ENCODE measurements at places on chromosomes 5 and 9.

GRCh38 chr5:116600876-116601275, 26.3 kb upstream of the SEMA6A start:
- no peak for DNase-seq

DNA sequence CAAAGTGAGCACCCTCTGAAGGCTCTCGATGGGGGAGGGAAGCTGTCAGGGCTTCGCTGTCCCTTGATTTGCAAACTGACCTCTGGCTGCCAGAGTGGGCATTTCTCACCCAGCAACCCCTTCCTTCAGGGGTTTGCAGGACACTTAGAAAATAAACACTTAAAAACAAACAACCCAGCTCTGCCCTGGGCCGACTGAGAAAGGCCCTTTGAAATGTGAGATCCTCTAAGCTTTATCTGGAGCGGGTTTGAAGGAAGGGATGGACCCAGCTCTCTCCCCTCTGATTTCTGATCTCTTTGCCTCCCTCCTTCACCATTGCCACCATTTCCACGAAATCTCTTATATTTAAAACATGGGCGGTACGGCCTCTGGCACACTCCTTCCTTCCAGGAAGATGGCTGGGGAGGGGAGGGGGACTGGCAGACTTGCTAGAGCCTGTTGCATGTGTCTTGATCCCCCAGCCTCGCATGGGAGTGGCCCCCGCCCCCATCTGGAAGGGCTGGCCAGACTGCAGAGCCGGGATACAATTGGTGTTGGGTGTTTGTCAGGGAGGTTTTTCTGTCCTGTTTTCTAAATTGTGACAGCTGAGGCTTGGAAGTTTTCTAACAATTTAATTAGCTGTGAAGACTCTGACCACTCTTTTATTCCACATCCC, 20.2 kb downstream of the OLFM1 start:
- DNase-seq = no peak

DNA sequence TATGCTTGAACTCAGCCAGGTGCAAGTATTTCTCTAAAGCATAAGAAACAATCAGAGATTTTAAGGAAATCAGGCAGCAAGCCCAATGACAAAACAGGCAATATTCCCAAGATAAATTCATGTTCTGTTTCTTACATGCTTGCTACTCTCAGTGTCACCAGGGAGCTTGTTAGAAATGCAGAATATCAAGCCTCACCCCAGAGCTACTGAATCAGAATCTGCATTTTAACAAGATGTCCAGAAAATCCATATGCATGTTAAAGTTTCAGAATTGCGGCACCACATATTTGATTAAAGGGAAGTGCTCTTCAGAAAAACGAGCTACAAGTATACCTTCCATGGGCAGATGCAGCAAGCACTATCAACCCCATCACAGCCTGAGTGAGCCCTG, 54.4 kb downstream of the MFAP3 start:
- DNase-seq = no peak

GRCh38 chr9:88092797-88093331, 45.4 kb downstream of the SPATA31C2 start:
- no peak for DNase-seq

DNA sequence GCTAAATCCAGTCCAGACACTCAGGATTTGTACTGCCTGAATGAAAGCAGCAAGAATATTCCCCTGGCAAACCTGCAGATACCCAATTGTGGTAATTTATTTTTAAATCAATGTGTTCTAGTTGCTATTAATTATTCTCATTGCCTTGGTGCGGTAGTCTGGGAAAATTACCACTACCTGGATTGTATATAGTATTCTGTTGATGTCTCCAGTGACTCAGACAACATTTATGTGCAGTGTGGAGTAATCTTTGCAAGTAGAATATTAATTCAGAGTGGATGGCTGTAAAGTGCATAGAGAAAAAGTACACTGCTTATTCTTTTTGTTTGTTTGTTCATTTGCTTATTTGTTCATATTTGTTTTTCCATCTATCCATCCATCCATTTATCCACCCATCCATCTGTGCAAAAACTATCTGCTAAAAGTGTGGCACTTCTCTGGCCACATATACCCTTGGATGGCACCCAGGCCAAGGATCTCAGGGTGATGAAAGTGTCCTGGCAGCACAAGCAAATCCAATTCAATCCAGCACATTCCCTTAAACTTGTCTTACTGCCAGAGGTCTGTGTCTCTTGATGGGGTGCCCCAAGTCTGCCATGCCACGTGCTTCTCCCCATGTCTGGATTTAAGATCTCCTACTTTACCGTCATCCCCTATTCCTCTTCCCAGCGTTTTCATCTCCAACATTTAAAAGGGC, 41.3 kb downstream of the NTRK2 start:
- DNase-seq = no peak

DNA sequence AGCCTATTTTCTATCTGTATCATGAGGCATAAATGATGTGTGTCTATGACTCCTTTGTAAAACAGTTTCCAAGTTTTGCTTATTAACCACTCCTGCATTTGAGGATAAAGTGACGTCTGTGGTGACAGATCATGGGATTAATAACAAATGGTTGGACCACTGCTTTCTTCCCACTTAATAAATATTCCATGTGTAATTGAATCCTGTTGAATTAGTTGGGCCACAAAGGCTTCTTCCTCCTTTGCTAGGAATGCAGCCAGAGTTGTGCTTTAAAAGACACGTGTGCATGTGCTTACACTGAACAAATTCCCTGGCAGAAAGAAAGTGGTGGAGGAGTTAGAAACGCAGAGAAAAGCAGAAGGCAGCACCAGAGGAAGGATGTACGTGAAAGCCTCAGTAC, 150.2 kb downstream of the ACTBL2 start:
- no peak for DNase-seq

- no peak for DNase-seq
These were observed 41.7 kb downstream of the SEMA6A start for GRCh38 chr5:116532762-116533525.

DNA sequence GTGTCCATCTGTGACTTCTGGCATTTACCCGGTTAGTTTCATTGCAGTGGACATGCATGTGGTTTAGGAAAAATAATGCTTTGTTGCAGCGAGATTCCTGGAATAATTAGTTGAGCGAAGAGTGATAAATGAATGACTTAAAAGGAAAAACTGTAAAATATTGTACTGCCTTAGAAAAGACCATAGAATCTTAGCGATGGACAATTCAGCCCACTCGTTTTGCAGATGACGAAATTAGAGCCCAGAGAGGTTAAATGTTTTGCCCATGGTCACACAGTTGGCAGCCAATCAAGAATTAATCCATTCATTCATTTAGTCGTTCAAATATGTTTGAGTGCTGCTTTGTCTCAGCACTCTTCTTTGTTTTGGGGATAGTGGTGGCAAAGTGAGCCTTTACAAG, 107.9 kb downstream of the ARHGAP26 start:
- DNase-seq = no peak

DNA sequence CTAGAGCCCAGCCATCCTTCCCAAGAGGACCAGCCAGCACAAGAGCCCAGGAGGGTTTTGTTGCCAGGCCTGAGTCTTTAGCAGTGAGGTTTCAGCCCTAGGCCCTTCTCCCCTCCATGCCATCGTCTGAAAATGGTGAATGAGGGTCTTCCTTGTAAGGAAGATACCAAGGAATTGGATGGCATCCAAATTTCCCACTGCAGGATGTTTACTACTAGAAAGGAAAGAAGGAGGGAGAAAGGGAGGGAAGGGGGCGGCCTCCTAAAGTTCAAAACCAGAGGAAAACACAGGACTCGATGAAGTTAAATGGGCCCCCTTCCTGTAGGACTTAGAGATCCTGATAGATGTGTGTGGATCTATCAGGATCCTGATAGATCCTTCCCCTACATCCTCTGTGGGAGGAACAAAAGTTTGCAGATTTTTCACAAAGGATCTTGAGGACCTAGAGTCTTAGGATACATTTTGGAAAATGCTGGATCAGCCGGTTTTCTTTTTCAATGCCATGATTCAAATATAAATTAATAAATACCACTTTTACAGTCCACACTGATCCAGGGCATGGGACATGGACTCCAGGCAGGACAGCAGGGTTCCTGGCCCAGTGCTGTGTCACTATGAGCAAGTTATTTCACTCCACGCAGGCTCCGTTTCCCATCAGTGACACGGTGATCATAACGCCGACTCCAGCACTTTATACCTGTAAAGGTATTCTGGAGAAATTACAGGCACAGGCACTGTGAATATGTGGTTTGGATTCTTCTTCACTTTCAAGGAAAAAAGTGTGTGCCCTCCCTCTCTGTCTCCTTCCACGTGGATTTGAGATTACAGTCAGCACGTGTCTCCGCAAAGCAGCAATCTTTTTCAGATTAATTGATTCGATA, 40.9 kb downstream of the C5orf15 start:
- no peak for DNase-seq

GRCh38 chr9:123326662-123327093, 29.3 kb upstream of the CRB2 start:
- no peak for DNase-seq

- no peak for DNase-seq
These were observed 184.0 kb downstream of the PBX3 start for GRCh38 chr9:125931211-125931610.

DNA sequence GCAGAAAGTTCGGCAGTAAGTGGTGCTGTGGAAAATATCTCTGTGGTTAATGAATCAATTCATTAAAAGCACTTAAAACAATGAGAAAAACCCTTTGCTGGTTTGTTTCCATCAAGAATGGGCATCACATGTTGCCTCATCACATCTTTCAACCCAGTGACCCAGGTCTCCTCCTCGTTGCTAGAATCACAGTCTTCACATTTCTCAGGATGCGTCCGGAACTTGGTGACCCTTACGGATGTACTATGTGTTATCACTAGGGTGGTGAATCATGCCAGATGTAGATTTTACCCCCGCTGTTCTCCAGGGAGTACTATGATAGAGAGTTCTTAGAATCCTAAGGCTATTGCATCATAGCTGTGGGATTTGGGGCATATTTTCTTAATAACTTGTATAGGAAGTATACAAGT, 217.9 kb upstream of the KLF4 start:
- DNase-seq = no peak

DNA sequence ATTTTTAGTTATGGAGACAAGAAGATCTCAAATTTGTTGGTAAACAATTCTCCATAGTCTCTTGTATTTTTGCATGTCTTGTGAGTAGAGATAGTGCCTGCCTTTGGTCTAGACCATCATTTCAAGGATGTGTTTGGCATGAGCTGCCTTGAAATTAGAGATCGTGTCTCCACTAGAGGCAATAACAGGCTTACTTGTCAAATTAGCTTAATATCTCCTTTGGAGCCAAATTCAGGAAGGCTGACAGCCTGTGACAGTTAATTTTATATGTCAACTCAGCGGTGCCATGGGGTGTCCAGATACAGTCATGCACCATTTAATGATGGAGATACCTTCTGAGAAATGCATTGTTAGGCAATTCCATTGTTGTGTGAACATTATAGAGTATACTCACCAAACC, 24.8 kb upstream of the PRDM9 start:
- DNase-seq = no peak

GRCh38 chr9:106075960-106076327, 381.6 kb downstream of the TMEM38B start:
- no peak for DNase-seq

- no peak for DNase-seq
These were observed 43.7 kb upstream of the ITGA1 start for GRCh38 chr5:52743970-52744369.

DNA sequence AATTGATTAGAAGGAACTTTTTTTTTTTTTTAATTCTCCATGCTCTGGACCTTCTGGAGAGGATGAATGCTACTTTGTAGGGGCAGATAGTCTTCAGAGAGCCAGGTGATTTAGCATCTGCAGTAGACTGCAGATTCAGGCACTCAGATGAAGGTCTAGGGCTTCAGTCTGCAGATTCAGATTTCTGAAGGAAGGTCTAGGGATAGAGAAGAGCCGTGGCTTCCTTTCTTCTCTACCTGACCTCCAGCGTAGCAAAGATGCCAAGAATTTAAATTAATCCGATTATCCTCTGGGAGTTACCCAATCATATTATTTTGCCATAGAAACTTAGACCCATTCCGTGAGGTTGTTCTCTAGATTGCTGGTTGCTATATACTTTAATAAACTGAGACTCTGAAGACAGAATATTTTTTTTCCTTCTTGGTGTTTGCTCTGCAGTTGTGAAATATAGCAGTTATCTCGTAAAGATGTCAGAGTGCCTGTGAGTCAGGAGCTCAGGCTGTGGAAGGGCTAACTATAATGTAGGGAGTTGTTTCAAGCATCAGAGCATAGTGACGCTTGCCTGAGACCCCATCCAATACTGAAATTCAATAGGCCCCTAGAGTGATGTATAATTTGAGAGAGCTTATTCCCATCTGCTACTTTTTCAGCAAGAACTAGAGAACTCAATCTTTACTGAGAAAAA, 132.7 kb upstream of the SLC12A2 start:
- no peak for DNase-seq

GRCh38 chr5:167895899-167896659, 395.4 kb upstream of the WWC1 start:
- no peak for DNase-seq

DNA sequence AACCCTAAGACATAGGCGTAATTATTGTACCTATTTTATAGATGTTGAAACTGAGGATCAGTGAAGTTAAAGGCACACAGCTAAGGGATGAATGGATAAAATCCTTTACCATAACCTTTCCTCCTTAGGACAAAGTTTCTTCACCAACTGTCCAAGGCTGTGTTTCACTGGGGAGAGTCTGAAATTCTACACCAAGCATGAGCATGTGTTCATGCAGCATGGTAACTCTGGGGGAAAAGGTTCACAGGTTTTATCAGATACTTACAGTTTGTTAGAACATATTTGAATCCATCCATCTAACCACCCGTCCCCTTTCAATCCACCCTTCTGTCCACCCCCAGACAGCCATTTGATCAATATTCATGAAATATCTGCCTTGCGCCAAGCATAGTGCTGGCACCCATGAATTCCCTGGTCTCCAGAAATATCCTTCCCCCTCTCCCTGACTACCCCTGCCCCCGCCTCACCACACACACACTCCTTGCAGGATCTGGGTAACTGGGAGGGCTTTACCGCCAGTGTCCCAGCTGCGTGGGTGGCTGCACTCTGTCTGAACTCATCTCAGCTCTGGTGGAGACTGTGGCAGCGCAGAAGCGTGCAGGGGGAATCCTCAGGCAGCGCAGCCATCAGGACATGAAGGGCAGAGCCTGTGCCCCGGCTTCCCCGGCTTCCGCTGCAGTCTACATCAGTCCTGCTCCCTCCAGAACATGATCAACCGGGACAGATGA, 6.3 kb upstream of the KCNIP1 start:
- DNase-seq = no peak

- no peak for DNase-seq
These were observed 541.1 kb downstream of the NR2F1-AS1 start for GRCh38 chr5:93039888-93040287.

DNA sequence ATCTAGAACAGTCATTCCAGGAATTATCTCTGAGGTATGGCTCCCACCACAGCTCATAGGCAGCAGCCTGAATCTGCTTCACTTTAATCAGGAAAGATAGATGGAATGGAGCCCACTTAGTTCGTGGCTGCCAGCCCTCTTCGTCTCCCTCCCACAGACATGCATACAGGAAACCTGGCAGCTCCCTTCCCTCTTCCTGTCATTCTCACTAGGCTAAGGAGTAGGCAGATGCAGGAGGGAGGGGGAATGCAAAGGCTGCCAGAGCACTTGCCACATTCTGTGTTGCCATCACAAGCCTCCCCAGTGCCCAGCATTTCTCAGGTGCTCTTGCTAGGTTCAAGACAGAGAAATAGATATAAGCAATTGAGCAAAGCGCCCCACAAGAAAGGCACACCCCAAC, 378.9 kb downstream of the ELAVL2 start:
- no peak for DNase-seq

GRCh38 chr5:34913072-34913471, 2.2 kb downstream of the RAD1 start:
- no peak for DNase-seq
